ENCODE measurements at places on chromosomes 3 and 15.
A peak's percentile ranks its signal among the peaks of the same experiment; 100 is the strongest.

GRCh38 chr3:106229495-106230278, 360.9 kb upstream of the CBLB start:
- DNase-seq = no peak

DNA sequence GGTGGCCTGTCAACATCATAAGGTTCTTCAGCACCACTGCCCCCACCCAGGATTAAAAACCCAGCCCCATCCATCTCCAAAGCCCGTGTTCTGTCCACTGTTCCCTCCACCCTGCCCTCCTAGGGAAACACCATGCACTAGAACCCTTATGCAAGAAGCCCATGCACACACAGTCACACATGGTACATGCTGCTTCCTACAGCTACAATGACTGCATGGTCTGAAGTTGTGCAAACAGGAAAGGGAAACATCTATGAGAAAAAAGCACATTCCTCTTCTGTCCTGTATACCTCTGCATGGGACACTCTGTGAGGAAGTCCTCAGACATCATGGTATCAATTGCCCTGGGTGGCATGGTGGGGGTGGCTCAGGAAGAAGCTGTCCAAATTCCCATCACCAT, 108.6 kb upstream of the MRPS22 start:
- DNase-seq = no peak

DNA sequence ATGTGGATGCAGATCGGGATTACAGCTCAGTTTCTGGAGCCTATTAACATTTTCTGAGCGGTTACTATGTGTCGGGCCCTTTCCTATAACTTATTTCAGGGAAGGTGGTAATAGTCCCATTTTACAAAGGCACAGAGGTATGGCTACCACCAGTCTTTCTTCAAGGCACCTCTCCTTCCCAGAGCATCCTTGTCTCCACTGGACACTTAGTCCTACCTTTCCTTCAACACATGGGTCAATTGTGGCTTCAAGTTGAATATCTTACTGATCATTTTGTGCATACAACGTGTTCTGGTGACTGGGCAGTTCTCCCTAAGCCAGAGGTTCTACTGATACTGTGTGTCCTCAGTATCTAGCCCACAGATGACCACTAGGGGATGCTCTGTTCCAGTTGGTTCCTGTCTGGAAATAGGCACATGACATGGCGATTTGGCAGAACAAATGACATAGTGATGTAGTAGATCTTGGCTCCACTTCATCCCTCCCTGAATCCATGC, 60.7 kb upstream of the CMTM8 start:
- DNase-seq = peak; percentile 22

DNA sequence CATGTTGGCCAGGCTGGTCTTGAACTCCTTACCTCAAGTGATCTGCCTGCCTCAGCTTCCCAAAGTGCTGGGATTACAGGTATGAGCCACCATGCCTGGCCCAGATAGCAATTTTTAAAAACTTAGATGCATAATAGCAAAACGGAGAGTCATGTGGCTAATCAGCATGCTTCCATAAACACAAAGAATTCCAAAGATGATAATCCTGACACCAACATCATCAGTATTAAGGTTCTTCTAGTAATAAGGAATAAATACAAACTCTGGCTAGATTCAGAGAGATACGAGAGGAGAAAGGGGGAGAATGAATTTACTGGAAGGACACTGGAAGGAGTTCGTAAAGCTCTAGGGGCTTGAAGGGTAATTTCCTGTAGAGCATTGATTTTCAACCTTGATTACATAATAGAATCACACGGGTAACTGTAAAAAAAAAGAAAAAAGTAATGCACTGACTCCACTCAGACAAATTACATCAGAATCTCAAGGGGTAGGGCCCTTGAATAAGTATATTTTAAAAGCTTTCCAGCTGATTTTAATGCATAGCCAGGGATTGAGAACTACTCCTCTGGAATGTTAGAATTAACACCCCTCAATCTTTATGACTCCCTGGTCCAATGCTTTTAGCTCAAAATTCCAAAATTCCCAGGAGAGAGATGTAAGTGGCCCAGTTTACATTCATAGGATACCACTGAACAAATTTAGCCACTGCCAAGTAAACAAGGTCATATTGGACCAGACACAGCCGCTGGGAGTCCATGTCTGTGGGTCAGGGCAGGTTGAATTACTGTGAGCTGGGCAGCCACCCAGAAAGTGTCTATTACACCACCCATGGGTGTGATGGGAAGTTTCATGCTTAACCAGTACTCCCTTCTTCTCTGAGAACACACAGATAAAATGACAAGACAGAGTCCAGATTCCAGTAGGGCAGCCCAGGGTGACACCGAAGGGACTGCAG, 243.9 kb downstream of the TBL1XR1 start:
- DNase-seq = no peak

DNA sequence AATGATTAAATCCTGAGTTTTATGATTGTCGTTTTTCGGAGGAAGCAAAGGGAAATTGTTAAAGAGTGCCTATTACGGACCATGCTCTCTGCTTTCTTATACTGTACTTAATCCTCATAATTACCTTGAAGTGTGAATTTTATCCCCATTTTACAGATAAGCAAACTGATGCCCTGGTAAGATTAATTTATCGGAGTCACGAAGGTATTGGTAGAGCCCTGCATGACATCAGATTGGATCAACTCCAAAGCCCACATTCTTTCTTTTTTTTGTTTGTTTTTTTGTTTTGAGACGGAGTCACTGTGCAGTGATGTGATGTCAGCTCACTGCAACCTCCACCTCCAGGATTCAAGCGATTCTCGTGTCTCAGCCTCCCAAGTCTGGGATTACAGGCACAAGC, 1.6 kb upstream of the GNB4 start:
- DNase-seq = no peak

- DNase-seq = no peak
Measured at GRCh38 chr3:52372822-52373504, 56.8 kb downstream of the DNAH1 start.

- DNase-seq = no peak
Measured at GRCh38 chr15:52039925-52040781, 21.1 kb downstream of the MAPK6 start.

GRCh38 chr3:143825513-143825912, 22.8 kb downstream of the SLC9A9 start:
- no peak for DNase-seq

GRCh38 chr3:144431134-144431533, 459.5 kb downstream of the DIPK2A start:
- DNase-seq = no peak

DNA sequence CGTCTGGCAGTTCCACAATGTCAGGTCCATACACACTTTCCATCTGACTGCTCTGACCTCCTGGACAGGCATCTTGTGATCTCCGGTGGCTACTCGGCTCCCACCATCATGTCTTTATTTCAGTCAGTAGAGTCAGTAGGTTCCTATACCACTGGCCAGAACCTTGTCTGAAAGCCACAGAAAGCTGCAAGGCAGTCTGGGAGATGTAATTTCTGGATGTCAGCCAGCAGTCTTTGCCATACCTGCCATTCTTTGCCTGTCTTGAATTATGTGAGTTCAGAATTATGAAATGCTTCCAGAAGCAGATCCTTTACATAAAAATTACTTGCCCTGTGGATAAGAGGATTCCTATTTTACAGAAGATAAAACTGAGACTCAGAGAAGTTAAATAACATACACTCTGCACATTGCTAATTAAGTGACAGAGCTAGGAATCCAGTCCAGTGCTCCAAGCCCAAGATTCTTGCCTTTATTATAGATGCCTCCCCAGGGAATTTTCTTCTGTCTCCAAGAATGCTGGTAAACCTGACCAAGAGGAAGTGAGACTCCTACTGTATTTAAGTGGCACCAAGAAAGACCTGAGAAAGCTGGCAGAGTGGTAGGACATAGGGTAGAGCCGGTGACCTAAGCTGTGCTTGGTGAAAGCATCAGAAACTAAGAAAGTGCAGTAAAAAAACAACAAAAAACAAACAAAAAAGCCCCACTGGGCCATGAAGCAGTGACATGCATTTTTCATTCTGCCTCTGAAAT, 75.6 kb downstream of the IQCH start:
- no peak for DNase-seq

DNA sequence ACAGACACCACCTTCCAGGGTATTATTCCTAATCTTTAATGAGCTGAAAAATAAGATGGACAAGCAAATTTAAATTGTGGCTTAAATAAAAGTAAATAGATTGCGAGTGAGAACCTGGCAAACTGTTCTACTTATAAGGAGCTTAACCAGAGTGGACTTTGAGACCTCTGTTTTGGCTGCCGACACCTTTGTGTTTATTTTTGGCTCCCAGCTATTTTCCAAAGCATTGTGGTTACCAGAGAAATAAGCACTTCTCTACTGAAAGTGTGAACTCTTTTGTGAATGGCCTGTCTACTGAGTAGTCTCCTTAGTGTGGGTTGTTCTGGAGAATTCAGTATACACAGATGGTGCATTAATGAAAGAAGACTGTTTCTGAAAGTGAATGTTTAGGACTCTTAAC, 109.4 kb downstream of the ATP8B4 start:
- no peak for DNase-seq

DNA sequence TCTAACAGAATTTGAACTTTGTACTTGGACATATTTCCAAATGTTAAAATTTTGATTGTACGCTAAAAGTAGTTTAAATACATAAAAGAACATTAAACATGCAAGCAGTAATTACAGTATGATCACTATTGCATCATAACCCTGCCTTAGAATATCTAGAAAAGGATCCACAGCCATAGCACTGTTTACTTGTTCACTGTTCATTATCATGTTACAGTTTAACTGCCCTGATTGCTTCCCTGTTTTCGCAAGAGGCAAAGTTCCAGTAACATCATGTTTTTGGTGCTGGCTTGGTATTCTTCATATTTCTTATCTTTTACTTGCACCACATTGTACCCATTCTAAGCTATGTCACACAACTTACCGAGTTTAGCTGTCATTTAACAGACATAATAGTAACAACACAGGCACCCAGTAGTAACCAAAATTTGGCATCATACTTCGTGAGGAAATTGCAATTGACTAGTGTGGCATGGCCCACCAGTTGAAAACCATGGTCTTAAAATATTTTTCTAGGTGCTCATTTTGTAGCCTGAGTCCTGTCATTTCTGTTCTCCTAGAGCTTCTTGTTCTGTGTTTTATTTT, 13.3 kb upstream of the TMEM87A start:
- no peak for DNase-seq

- no peak for DNase-seq
Measured at GRCh38 chr3:32392536-32393302, 1.1 kb downstream of the CMTM7 start.

DNA sequence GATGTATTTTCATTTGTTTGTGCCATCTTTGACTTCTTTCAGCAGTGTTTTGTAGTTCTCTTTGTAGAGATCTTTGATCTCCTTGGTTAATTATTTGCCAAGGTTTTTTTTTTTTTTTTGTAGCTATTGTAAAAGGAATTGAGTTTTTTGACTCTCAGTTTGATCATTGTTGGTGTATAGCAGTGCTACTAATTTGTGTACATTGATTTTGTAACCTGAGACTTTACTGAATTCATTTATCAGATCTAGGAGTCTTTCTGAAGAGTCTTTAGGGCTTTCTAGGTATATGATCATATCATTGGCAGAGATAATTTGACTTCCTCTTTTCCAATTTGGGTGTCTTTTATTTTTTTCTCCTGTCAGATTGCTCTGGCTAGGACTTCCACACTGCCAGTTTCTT, 42.2 kb upstream of the POMGNT2 start:
- no peak for DNase-seq

- no peak for DNase-seq
Measured at GRCh38 chr15:34059476-34059875, 20.5 kb upstream of the AVEN start.

- DNase-seq = no peak
Measured at GRCh38 chr15:90083954-90084607, 18.2 kb downstream of the IDH2 start.

DNA sequence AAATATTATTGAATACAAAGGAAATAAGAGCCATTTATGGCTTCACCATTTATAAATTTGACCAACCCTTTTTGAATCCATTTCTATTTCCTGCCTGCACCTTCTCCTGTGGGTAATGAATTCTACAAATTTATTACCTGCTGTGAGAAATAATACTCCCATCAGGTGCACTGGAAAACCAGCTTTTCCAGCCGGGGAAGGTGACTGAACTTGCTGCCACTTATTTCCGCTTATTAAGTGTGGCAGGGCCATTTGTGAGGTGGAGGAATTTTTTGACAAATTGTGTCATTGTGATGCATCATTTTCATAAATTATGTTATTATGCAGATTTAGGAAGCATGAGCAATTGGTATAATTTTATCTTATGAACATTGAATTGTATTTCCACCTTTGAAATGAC, 151.1 kb downstream of the SQOR start:
- no peak for DNase-seq

- no peak for DNase-seq
Measured at GRCh38 chr3:31495971-31496665, 36.6 kb upstream of the STT3B start.

DNA sequence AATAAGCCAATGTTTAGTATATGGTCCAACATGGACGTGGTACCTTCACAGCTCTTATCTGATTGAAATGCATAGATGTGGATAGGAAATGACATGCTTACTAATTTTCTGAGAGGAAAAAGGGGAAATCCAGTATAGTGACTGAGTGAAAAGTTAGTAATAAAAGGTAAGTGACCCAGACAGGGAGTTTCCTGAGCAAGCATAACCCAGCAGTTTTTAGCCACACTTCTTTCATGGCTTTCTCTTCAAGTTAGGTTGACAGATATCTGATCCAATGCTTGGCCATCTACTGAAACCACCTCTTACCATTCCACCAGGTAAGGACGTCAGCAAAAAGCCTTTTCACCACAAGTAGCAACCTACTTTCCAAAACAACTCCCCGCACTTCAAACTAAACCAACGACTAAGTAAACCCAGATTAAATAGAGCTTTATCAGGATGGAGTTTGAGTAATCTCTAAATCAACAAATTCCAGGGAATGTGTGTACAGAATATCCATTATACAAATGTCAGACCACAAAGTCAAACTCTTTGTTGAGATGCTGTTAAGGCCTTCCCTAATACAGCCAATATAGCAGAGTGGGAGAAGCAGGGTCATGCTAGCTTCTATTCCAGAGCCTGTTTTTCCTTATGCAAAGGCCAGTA, 329.7 kb downstream of the RORA start:
- DNase-seq = peak; percentile 11

DNA sequence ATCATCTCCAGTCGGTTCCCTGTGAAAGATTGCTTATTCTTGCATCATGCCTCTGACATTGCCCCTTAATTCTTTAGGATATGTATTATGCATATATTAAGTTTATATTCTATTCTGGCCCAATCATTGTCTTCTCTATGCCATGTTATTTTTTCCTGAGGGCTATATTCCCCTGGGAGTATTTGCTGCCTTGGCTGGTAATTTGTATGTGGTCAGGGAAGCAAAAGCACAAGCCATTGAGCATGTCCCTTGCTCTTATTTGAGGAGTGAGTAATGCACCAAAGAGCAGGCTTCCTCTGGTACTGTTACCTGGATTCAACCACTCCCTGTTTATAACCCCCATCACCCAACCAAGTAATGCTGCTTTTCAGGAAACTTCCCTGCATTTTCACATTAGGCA, 36.3 kb downstream of the STAC start:
- no peak for DNase-seq

Data from effector memory CD4-positive, alpha-beta T cell (primary cell).